T-cell (primary cell): ENCODE measurements at places on chromosomes 13 and 19. TPM values are rescaled to one million over a fixed set of nuclear protein-coding genes. Genes with fewer than 3 reads are reported as not detected.

GRCh38 chr13:110239280-110240125 lies 67.5 kb downstream of the COL4A1 start:
- no peak overlapping the region for H3K27ac ChIP-seq
- no peak for DNase-seq
- H3K4me3 ChIP-seq, result no peak overlapping the region
- H3K27me3 ChIP-seq, result peaks cover 4% of the 10 kb centered on the region
- no peaks in the 10 kb centered on the region for H3K36me3 ChIP-seq

DNA sequence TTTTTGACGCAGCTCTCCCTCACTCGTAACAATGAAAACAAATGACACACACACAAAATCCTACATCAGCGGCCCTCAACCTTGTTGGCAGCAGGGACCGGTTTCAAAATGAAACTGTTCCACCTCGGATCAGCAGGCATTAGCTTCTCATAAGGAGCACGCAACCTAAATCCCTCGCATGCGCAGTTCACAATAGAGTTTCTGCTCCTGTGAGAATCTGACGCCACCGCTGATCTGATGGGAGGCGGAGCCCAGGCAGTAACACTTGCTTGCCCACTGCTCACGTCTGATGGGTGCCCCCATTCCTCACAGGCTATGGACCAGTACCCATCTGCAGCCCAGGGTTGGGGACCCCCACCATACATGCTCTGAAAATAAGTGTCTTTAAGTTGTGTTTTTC lies 43.4 kb downstream of the DHRS12 start:
- H3K27ac ChIP-seq, result no peak overlapping the region
- H3K4me1 ChIP-seq, result peaks cover 19% of the 10 kb centered on the region
- no peaks in the 10 kb centered on the region for H3K27me3 ChIP-seq
- no peak for DNase-seq

DNA sequence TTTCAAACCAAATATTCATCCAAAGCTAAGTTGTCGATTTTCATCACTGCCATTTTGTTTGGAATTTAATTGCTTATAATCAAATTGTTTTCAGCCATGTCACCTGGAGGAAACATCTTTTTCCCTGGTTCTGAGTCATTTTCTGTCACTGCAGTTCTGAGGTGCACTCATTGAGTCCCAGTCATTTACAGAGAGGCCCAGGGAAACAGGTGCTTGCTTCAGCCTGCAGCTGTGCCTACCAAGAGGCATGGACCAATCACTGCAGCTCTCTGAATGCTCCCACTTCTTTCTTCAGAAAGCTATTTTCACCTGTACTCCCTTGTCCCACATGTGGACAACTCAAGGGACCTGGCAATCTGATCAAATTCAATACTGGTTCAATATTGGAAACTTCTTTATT lies 308.1 kb downstream of the COG6 start:
- peaks cover 2% of the 10 kb centered on the region for H3K4me1 ChIP-seq
- H3K36me3 ChIP-seq, result no peaks in the 10 kb centered on the region
- H3K4me3 ChIP-seq, result no peak overlapping the region

DNA sequence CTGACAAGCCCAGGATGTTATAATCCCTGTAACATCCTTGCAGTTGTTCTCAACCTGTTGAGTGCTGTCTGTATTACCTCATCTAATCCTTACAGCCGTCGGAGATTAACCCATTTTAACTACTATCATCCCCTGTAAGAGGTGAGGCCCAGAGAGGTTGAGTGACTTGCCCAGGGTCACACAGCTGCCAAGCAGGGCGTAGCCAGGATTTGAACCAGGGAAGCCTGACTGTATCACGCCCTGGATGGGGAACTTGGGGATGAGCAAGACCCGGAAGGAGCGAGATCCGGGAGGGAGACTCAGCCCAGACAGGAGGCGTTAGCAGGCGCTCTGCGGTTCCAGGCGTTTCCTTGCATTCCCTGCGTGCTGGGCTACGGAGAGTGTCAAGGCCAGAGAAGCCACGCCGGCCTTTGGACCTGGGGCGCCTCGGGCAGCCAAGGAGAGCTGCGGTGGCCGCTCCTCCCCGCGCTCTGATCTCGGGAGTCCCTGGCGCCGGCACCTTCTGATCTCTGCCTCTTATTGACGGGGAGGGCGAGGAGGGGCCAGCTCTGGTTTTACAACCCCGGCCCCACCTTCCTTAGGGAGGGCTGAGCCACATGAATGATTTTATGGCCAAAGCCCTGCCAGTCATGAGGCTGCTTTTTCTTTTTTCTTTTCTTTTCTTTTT lies 6.2 kb downstream of the SULT2B1 start:
- H3K27ac ChIP-seq, result no peak overlapping the region
- no peak for DNase-seq
- H3K4me3 ChIP-seq, result no peak overlapping the region
- H3K27me3 ChIP-seq, result no peaks in the 10 kb centered on the region

DNA sequence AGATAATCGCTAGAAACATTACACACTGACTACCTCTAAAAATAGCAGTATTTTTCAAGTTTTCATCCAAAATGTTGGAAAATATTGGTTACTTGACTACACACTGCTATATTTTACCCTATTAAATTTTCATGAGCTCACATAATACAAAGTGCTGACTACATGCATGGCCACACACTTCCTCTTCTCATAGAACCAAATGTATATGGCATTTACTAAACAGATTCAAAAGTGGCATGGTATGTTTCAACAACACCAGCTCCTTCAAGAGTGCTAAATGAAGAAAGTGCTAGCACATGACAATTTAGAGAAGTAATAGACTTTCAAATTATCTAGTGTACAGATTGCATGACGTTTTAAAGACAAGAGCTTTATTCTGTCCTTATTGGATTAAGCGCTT lies 780.4 kb upstream of the SLITRK6 start:
- H3K36me3 ChIP-seq, result no peaks in the 10 kb centered on the region
- H3K4me3 ChIP-seq, result no peak overlapping the region
- H3K27me3 ChIP-seq, result no peaks in the 10 kb centered on the region
- no peaks in the 10 kb centered on the region for H3K4me1 ChIP-seq
- DNase-seq, result no peak

GRCh38 chr13:33051632-33052031 lies 35.4 kb downstream of the KL start:
- H3K27me3 ChIP-seq, result no peaks in the 10 kb centered on the region
- no peak overlapping the region for H3K27ac ChIP-seq
- no peaks in the 10 kb centered on the region for H3K4me1 ChIP-seq
- DNase-seq, result no peak

GRCh38 chr13:31908696-31909411 lies 122.7 kb upstream of the FRY start:
- no peak for DNase-seq
- H3K27ac ChIP-seq, result no peak overlapping the region
- peaks cover 3% of the 10 kb centered on the region for H3K4me1 ChIP-seq
- H3K4me3 ChIP-seq, result no peak overlapping the region
- no peaks in the 10 kb centered on the region for H3K36me3 ChIP-seq

- H3K4me3 ChIP-seq, result no peak overlapping the region
- DNase-seq, result no peak
- no peak overlapping the region for H3K27ac ChIP-seq
- no peaks in the 10 kb centered on the region for H3K4me1 ChIP-seq
- no peaks in the 10 kb centered on the region for H3K27me3 ChIP-seq
These were observed 9.3 kb downstream of the ZNF526 start for GRCh38 chr19:42229301-42229854.

DNA sequence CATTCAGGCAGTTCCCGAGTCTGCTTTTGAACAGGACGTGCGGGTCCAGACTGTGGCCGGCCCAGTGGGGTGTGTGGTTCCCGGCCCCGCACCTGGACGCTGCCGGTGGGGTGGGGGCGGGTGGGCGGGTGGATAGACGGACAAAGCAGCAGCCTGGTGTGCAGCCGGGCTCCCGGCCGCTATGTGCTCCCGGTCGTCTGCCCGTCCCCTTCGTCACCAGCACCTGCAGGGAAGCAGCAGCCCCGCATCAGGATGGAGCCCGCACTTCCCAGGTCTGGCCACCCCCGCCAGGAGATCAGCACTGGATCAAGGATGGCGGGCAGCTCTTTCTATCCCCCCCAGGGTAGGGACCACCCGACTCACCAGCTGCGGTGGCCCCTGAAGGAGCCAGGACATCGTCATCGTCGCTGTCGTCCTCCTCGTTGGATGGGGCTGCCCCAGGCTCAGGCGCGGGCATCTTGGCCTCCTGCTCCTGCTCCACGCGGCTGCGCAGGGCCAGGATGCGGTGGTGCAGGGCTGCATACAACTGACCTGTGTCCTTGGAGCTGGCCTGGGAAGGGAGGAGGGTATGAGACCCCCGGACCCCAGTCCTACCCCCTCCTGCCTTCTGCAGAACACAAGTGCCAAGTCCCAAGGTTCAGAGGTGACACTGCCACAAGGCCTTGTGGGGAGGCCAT lies 3.5 kb downstream of the CAPS start:
- H3K4me1 ChIP-seq, result no peaks in the 10 kb centered on the region
- DNase-seq, result no peak
- no peak overlapping the region for H3K27ac ChIP-seq
- H3K4me3 ChIP-seq, result no peak overlapping the region
- no peaks in the 10 kb centered on the region for H3K27me3 ChIP-seq

DNA sequence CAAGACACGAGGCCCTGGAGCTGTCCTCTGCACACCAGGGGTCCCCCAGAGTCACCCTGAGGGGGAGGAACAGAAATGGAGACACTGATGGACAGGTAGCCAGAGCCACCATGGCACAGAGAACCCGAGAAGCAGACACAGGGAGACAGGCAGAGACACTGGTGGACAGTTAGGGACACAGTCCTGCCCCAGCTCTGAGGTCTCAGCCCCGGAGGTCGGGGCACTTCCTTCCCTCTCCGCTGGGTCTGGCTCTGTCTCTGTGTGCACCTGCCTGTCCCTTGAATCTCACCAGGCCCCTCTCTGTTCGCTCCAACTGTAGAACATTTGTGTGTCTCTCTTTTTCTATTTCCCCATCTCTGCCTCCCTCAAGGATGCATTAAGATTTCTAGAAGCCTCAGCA lies 4.6 kb downstream of the KLK14 start:
- H3K4me1 ChIP-seq, result no peaks in the 10 kb centered on the region
- no peak overlapping the region for H3K27ac ChIP-seq
- H3K27me3 ChIP-seq, result no peaks in the 10 kb centered on the region
- no peaks in the 10 kb centered on the region for H3K36me3 ChIP-seq
- no peak for DNase-seq
- no peak overlapping the region for H3K4me3 ChIP-seq

Gene FLT3
- total RNA-seq, result 0.35 TPM

Gene ZNF793
- 3.1 TPM for total RNA-seq

Gene PRR20C
- not detected for total RNA-seq

Gene DIAPH3
- total RNA-seq, result 0.45 TPM

Gene ZNF490
- 12.4 TPM for total RNA-seq
